Lung microvascular endothelial cell (primary cell): ENCODE measurements at places on chromosomes 6 and 20.

DNA sequence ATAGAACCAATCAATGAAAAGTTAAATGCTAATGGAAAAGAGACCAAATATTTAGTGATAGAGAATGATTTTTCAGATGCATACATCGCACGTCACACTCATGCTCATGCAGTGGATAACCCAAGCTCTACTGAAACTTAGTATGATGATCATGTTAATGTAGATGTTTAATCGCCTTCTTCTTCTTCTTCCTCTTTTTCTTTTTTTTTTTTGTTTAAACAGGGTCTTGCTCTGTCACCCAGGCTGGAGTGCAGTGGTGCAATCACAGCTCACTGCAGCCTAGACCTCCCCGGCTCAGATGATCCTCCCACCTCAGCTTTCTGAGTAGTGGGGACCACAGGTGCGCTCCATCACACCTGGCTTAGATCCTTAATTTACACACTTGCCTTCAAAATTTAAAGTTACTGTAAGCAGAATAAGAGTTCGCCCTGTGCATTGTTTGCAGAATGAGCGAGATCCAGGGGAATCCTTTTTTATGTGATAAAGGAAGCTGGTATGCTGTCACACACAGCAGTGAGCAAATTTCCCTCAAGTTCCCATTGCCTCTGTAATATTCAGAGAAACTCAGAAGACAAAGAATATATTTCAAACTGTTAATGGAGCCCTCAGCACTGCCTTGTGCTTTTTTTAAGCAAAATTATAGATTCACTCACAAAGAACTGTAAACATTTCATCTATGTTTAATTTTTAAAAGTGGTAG, 194.2 kb upstream of the SGK1 start:
- no peak for DNase-seq

- DNase-seq = no peak
These were observed 117.0 kb upstream of the POU3F2 start for GRCh38 chr6:98717322-98717877.

DNA sequence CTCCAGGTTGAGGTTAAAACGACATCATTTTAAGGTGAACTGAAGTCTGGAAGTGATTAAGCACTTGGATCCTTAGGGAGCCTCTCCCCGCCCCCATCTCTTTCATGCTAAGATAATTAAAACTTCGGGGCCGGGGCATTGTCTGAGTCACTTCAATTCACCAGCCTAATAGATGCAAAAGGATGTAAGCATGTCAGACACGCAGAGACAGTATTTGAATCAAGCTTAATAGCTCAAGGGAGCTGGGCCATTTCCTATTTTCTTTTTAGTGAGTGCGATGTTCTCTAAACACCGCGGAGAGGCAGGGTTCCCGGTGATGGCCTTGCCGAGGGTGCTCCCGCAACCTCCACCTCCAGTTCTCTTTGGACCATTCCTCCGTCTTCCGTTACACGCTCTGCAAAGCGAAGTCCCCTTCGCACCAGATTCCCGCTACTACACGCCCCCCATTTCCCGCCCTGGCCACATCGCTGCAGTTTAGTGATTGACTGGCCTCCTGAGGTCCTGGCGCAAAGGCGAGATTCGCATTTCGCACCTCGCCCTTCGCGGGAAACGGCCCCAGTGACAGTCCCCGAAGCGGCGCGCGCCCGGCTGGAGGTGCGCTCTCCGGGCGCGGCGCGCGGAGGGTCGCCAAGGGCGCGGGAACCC, 516 bp upstream of the IRF4 start:
- DNase-seq = no peak

- DNase-seq = no peak
These were observed 15.3 kb downstream of the CEP85L start for GRCh38 chr6:118635909-118636735.

- DNase-seq = no peak
These were observed 112.5 kb downstream of the SNX5 start for GRCh38 chr20:17856024-17856564.
